NCI-H2081 treated with DMSO at 0.1 percent for 48 hours (cell line): ENCODE measurements at places on chromosomes 12 and 14.

DNA sequence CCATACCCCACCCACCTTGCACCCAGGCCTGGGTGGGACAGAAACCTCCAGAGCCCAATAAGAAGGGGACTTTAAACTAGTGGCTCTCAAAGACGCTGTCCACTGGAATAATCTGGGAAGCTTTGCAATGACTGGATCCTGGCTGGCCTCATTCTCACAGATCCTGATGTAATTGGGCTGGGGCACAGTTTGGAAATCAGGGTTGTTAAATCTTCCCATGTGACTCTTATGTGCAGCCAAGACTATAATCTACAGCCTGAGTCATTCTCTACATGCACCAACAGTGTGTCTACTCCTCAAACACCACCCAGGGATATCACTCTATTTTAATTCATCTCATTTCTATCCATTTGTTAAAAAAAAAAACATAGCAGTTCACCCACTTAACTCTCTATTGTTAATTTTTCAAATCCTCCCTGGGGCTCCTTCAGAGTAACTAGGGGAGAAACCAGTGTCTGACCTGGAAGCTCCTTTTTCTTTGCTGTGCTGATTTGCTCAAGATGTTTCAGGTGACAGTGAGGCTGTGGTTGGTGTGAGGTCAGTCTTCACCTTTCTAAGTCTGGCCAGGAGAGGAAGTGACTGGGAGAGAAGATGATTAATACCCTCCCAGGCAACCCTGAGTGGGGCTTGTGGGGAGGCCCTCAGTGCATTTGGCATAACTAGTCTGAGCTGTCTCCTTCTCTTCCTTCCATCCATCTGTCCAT lies 211.6 kb upstream of the SFSWAP start:
- no peak for DNase-seq

DNA sequence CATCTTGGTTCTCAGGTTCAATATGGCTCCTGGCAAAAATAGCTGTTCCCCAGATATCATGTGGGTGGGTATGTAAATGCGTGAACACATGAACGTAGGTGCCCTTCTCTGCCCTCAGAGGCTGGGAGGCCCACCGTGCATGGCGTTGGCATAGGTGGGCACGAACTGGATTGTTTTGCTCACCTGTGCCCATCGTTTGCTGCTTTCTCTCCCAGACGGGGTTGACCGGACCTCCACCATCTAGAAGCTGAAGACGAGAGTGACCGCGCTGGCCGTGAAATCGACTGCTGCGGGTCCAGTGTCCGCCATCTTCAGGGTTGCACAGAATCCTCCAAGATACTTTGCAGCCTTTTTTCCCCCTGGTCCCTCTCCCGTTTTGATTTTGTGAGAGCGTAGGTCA lies 113.9 kb downstream of the GCH1 start:
- DNase-seq: no peak

- no peak for DNase-seq
Observed at GRCh38 chr12:76530516-76530915, 29.1 kb downstream of the OSBPL8 start.

DNA sequence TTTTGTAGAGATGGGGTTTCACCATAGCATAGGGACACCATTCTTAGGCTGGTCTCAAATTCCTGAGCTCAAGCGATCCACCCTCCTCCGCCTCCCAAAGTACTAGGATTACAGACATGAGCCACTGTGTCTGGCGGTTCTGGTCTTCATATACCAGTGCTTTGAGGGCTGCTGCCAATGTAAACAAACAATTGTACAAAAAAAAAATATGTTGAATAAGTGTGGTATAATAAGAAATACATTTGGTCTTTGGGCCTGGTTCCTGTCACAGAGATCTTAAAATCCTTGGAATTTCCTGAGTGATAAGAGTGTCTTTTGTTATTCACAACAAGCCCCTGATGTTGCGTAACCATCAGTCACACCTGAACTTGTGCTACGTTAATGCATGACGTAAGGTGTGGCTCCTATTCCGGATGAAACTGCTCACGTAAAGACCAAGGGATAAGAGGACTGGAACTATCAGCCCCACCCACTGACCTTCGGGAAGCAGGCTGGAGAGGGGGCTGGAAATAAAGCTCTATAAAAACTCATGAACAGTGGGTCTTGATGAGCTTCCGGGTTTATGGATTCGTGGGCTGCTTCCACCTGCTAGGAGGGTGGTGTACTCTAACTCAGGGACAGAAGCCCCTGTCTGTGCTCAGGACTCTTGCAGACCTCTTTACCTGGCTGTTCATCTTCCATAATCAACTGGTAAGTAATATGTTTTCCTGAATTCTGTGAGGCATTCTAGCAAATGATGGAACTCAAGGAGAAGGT lies 16.5 kb upstream of the RIMKLB start:
- no peak for DNase-seq

- DNase-seq: no peak
Observed at GRCh38 chr12:62722971-62723680, 211.8 kb downstream of the PPM1H start.

DNA sequence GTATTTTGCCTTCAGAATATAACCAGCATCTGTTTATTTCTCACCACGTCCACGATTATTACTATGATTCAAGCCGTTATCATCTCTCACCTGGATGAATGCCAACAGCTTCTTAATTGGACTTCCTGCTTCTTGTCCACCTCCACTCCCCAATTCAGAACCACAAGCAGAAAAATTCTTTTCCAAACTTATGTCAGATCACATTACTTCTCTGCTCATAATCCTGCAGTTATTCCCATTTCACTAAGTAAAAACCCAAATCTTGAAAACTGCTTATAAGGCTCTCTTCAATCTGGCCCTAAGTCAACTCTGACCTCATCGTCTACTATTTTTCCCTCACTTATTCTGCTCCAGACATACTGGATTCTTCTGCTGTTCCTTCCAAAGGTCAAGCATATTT lies 2.0 kb downstream of the CRY1 start:
- DNase-seq: no peak

DNA sequence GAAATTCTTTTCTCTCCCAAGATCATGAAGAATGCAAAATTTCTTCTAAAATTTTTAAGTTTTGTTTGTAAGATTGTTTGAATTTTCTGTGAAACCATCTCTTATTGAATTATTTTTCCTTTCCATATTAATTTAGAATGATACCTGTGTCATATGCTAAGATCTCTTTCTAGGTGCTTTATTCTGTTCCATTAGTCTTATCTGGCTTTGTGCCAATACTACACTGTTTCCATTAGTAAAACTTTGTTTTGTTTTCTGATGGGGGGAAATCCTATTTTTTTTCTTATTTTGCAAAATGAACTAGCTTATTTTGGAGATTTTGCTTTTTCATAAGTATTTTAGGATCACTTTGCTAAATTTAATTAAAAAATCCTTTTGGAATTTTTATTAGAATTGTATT lies 193.9 kb downstream of the FUT8 start:
- no peak for DNase-seq

- no peak for DNase-seq
Observed at GRCh38 chr12:47834199-47834903, 14.6 kb upstream of the HDAC7 start.

DNA sequence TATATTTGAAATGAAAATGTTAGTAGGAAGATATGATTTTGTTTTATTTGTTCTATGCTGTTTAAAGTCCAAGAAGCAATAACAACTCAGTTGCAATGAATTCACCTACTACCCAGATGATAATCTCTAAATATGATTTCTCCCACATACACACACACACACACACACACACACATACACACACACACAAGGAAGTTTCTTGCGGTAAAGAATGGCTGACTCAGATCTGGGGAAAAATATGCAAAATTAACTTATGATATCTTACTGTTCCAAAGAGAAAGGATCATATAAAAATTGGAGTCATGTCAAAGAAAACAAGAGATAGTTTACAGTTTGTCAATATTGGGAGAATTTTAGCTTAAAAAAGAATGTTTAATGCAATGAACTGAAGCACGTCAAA lies 456.7 kb downstream of the SLC16A7 start:
- DNase-seq: no peak

DNA sequence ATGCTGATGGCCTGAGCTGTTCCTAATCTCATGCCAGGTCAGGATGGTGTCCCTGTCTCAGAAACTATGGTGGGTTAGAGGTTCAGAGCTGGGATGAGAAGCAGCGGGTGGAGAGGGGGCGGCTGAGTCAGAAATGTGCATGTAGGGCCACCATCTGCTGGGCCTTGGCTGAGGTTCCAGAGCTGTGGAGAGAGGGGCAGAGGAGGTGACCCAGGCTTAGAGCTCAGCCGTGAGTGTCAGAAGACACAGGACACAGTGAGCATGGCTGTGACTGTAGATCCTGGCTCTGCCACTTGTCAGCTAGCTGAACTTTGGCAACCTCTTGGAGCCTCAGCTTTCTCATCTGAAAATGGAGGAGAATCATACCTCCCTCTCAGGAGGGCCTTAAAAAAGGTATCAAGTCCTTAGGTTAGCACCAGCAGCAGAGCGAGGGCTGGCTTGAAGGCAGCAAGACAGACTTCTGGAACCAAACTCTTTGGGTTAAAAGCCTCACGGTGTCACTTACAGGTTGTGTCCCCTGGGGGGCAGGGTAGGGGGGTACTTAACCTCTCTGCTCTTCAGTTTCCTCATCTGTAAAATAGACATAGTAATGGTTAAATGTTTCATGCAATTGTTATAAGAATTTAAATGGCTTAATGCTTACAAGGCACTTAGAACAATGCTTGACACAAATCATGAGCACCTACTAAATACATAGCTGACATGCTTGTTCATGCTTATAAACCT lies 34.8 kb downstream of the TMEM229B start:
- DNase-seq: no peak

GRCh38 chr12:48890657-48891418 lies 25.2 kb upstream of the RND1 start:
- DNase-seq: peak; percentile 9

GRCh38 chr12:17326649-17327048 lies 720.7 kb upstream of the LMO3 start:
- DNase-seq: no peak

- DNase-seq: no peak
Observed at GRCh38 chr14:105285174-105285573, 15.6 kb downstream of the BRF1 start.

- no peak for DNase-seq
Observed at GRCh38 chr12:116267948-116268347, 9.5 kb downstream of the MED13L start.

GRCh38 chr12:67633708-67634107 lies 14.8 kb upstream of the DYRK2 start:
- DNase-seq: no peak

GRCh38 chr12:4775936-4776335 lies 55.7 kb downstream of the GALNT8 start:
- no peak for DNase-seq

- DNase-seq: no peak
Observed at GRCh38 chr12:38501991-38502390, 185.4 kb downstream of the ALG10B start.

DNA sequence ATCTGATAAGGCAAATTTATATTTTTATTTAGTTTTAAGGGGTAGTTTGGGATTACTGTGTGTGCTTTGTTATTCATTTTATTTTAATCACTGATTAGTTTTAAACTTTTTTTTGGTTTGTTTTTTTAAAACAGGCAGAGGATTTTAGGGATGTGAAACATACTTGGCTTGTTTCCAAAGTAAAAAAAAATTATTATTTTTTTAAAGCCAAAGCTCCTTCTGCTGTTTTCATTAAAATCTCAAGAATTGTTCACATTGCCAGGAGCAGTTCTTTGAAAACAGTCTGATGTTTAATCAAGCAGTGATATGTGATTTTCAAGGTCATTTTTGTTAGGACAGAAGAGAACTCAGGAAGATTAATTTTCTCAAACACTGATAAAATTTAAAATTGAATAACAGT lies 11.2 kb downstream of the TTC8 start:
- no peak for DNase-seq

DNA sequence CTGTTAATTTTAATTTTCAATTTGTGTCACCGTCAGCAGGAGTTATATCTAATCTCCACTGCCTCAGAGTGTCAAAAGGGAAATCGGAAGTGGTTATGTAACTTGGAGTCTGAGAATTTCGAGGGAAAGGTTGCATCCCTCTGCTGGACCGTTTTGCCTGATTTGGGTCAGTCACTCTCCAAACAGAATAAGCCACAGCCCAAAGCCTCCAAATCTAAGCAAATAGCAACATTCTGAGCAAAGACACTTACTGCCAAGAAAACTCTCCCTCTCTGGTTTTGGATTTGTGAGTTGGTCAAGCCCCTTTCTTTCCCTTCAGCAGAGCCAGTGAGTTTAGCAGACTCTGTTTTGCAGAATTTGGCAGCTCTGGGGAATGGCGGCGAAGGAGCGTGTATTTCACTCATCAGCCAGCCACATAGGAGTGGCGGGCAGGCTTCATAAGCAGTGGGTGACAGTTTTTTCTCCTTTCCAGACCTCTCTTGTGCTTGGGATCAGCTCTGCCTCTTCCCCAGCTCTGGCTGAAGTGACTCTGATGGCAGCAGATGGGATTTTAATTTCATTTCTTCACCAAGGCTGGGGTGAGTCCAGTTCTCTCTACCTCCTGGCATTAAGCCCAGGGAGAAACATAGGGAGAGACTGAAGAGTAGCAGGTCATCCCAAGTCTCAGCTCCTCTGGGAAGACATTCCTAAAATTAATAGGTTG lies 218.7 kb upstream of the NOS1 start:
- no peak for DNase-seq

- DNase-seq: no peak
Observed at GRCh38 chr14:33375786-33376185, 437.1 kb downstream of the NPAS3 start.

DNA sequence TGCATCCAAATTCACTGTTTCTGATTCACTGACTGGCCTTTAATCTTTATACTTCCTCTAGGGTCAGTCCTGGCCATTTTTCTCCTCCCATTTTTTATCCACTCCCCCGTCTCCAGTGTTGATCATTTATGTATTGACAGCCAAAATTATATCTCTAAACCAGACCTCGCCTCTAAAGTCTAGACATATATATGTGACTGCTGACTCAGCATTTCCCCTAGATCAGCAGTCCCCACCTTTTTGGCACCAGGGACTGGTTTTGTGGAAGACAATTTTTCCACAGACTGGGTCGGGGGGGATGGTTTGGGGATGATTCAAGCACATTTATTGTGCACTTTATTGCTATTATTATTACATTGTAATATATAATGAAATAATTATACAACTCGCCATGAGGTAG lies 88.3 kb upstream of the DAAM1 start:
- DNase-seq: no peak

DNA sequence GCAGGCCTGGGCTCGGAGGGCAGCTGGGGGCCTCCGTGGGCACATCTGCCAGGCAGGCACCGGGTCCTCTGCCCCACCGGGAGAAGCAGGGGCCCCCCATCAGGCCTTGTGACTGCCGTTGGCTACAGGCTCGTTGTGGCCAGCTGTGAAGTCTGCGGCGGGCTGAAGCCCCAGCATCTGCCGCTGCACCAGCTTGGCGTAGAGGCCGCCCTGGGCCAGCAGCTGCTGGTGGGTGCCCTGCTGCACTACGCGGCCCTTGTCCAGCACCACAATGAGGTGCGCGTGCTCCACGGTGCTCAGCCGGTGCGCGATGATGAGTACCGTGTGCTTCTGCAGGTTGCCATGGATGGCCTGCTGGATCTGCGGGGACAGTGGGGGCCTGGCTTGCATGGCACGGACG lies 33.9 kb upstream of the VPS37B start:
- DNase-seq: no peak

DNA sequence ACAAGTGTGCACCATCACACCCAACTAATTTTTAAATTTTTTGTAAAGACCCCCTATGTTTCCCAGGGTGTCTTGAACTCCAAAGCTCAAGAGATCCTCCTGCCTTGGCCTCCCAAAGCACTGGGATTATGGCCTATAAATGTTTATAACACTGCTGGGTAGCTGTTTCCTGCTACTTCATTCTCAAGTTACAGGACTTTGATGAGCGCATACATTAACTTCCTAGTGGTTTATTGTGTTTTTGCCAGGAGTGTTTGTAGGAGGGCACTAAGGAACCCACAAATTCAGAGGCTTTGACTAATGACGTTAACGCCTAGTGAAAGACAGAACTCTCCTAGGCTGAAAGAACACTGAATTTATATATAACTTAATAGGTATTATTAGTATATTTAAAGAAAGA lies 15.2 kb upstream of the NAA30 start:
- no peak for DNase-seq
